ENCODE measurements at places on chromosomes 7 and 10.

DNA sequence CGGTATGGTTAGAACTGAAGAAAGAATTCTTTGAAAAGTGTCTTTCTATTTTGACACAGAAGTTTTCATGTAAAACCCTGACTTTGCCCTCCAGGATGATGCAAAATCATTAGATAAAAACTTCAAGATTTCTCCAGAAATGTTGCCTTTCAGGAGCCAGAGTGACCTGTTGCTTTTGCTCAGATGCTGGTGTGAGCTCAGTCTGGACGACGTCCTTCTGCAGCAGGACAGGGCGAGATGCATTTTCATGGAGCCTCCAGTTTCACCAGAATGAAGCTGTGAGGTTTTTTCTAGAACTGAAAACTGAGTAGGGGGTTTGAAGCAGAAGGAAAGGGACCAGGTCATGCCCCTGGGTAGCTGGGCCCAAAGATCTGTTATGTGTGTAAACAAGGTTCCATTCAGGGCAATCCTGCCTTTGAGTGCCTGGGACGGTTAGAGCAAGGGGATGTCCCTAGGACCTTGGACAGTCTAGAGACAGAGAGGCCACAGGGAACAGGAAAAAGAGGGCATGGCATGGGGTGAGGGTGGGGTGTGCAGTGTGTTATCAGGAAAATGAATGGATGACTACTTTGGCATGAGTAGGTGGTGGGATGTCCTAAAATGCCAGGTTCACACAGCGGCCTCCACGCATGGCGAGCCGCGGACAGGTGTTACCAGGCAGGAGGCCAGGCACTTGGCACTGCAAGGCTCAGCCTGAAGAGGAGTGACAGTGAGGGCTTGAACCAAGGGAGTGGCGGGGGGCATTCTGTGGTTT is 356.3 kb downstream of the CXCL12 start:
- no peak for DNase-seq

- DNase-seq: no peak
Observed at GRCh38 chr7:129436335-129436923, 2.2 kb downstream of the STRIP2 start.

GRCh38 chr7:140631602-140632001 is 9.0 kb downstream of the DENND2A start:
- no peak for DNase-seq

GRCh38 chr7:87564296-87564963 is 36.3 kb downstream of the ABCB1 start:
- no peak for DNase-seq

DNA sequence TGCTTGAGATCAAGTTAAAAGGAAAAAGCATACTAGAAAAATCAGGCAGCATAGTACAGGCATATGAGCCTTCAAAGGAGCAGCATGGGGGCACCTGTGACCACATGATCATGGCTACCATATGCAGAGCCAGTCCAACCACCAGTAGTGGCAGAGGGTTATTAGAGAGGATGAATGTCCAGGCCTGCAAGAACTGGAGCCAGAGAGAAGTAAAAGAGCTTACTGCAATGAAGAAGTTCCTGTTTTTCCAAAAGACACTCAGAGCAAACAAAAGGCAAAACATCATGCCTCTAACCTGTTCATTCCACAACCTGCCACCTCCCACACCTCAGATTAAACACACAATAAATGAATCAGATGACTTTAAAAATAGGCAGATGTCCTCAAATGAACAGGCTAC is 99.6 kb upstream of the NAMPT start:
- DNase-seq: no peak

- DNase-seq: no peak
Observed at GRCh38 chr10:178723-179122, 43.5 kb downstream of the ZMYND11 start.

DNA sequence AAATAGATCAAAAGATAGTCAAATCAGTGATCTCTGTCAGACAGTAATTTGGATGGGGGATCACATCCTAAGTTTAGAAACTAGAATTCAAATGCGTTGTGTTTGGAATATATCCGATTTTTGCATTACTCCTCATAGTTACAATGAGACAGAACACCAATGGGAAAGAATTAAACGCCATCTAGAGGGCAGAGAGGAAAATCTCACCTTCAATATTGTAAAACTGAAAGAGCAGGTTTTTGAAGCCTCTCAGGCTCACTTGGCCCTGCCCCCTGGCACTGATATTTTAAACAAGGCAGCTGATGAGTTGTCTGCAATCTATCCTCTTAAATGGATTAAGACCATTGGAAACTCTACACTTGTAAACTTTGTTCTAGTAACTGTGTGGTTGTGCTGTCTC is 17.7 kb downstream of the FRG2B start:
- no peak for DNase-seq

DNA sequence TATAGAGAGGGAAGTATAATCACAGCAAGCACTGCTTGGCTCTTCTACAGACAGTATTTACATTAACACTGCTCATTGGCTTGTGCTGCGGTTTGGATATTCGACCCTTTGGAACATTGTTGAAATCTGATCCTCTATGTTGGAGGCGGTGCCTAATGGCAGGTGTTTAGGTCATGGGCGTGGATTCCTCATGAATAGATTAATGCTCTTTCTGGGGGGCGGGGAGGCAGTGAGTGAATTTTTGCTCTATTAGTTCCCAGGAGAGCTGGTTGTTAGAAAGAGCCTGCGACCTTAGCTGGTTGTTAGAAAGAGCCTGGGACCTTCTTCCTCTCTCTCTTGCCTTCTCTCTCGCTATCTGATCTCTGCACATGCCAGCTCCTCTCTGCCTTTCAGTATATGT is 77.3 kb upstream of the SVIL start:
- DNase-seq: no peak

DNA sequence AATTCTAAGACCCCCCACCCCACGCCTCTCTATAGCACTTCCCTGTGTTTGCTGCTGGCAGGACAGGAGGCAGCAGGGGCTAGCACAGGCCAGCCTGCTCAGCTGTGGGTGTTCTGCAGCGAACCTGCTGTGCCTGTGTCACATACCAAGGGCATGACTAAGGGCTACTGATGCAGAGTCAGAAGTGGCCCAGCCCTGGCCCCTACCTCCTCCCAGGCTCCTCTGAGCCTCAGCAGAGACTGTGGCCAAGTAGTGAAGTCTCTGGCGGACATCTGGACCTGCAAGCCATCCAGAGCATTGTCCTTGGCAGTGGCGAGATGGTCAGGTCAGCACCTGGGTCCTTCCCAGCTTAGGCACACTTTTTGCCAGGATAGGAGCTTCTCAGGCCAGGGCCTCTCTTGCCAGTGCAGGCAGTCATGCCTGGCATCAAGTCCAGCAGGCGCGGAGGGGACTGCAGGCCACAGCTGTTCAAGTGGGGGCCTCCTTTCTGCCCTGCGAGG is 116.3 kb upstream of the RET start:
- no peak for DNase-seq
